ENCODE measurements at places on chromosomes 2 and 18.

DNA sequence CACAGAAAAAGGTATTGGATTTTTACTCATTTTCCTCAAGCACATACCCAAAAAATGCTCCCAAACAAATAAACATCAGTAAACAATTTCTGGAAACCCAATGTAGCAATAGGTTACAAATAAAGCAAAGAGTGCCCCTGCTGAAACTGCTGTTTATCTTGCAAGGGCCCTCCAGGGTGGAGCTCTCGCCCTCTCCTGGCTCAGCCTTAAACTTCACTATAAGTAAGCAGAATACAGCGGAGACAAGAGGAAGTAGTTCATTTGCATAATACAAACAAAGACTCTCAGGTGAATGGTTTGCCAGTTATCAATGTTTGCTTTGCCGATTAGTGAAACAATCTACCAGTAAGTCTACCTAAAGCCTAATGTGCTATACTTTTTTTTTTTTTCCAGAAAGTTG lies 437.6 kb downstream of the DLGAP1 start:
- no peak for DNase-seq

GRCh38 chr18:22191923-22192322 lies 22.5 kb downstream of the GATA6 start:
- no peak for DNase-seq

- DNase-seq, result no peak
Measured at GRCh38 chr2:10531874-10532637, 83.9 kb upstream of the ODC1 start.

- no peak for DNase-seq
Measured at GRCh38 chr2:236888794-236889780, 196.6 kb upstream of the COPS8 start.

- DNase-seq, result no peak
Measured at GRCh38 chr2:104787298-104788065, 66.4 kb upstream of the POU3F3 start.

- DNase-seq, result no peak
Measured at GRCh38 chr18:23353459-23353858, 99.6 kb upstream of the RIOK3 start.

GRCh38 chr18:58135701-58136331 lies 91.8 kb downstream of the NEDD4L start:
- peak; percentile 19 for DNase-seq

GRCh38 chr2:58032764-58033080 lies 13.9 kb upstream of the VRK2 start:
- no peak for DNase-seq

GRCh38 chr2:237592425-237592980 lies 2.0 kb upstream of the RAB17 start:
- DNase-seq, result no peak

DNA sequence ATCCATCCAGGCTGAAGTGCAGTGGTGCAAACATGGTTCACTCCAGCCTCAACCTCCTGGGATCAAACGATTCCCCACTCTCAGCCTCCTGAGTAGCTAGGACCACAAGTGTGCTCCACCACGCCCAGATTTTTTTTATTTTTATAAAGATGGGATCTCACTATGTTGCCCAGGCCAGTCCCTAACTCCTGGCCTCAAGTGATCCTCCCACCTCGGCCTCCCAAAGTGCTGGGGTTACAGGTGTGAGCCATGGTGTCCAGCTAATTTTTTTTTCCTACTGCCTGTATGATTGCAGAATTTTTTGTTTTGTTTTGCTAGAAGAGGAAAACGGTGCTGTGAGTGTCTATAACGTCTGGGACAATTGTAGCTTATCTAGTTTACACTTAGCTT lies 38.3 kb downstream of the ADI1 start:
- no peak for DNase-seq

GRCh38 chr18:49751427-49752094 lies 61.8 kb downstream of the ACAA2 start:
- DNase-seq, result peak; percentile 62

DNA sequence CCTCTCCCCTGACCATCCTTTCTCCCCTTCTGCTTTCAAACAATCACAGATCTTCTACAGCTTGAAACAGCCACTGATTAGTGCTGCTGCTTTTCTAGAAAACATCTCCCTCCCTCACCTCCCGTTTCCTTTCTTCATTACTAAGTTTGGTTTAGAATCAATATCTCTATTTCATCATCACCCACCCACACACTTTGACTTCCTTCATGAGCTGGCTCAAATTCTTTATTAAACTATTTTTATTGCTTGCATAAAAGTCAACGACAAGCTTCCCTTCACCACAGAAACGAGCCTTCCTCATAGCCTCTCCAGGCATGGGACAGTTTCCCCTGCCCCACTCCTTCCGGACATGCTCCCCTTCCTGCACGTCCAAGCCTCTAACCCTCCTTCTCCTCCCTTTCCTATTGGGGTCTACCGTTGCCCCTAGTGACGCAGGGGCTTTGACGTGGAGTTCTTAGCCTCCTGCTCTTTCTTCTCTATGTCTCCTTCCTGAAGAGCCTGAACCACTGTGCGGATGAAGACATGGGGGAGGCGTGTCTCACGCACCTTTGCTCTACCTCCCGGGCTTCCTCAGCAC lies 172.0 kb downstream of the AFF3 start:
- no peak for DNase-seq

DNA sequence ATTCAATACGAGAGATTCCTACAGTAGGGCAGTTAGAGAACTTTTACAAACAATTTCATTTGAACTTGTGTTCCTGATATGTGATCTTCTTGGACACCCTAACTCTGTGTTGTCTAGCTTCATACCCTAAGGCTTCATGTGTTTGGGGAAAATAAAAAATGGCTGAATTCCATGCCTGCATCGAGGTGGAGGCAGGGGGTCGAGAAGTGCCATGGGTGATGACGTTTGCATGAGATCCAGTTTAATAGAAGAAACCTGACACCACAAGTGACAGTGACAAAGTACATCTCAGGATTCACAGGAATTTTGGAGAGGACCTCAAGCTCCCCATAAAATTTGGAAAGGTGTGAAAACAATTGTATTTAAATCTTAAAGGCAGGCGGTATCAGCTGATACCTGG lies 169.2 kb upstream of the NABP1 start:
- no peak for DNase-seq

DNA sequence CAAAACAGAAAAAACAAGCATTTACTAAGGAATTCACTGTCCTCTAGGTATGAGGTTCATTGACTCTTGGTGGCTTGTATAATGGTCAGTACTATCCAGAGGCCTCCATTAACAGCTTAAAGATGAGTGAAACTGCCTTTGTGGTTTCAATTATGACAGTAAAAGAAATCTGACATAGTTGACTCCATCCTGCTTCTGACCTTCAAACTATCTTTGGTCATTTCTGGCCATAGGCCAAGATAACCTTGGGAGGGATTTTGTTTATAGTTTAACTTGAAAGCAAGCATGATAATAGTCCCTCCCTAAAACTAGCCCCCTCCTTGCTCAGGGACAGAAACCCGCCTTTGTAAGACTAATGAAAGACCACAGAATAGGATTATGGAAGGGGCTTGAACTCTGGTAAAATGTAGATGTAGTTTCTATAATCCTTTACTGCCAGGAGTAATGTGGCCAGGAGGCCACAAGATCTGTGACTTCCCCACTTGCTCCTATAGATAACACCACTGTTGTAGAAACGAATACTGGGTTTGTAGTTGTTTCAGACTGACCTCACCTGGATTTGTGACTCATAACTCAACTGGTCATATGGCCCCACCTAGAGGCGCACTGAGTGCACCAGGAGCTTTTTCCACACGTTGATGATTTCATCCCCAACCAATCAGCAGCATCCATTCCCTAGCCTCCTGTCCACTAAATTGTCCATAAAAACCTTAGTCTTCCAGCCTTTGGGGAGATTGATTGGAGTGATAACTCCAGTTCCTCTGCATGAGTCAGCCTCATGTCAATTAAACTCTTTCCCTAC lies 8.6 kb upstream of the PLEKHM3 start:
- DNase-seq, result no peak

DNA sequence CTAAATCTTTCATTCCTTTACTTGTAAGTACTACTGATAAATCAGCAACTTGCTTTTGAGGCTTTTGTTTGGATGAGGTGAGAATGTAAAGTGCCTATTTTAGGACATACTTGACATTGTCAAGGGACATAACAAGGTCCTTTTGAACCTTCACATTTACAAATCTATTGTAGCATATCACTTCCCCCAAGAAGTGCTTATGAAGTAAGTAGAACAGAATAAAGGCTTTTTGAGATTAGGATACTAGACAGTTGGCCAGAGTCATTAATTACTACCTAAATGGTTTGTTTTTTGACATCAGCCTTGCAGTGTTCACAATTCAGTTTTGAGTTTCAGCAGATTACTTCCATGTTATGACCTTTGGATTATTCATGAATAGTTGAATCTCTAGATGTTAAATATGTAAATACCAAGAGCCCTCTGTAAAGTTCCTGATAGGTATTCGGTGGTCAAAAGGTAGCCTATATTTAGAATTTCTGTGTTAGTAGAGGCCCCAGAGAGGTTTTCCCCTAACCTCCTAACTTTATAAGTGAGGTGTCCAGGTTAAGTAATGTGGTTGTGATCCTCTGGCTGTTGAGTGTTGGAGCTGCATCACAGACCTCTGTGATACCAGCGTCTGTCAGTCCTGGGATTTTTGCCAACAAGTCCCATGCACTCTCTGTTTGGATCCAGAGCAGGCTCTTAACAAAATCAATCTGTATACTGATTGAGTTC lies 67.2 kb downstream of the LCLAT1 start:
- DNase-seq, result no peak

DNA sequence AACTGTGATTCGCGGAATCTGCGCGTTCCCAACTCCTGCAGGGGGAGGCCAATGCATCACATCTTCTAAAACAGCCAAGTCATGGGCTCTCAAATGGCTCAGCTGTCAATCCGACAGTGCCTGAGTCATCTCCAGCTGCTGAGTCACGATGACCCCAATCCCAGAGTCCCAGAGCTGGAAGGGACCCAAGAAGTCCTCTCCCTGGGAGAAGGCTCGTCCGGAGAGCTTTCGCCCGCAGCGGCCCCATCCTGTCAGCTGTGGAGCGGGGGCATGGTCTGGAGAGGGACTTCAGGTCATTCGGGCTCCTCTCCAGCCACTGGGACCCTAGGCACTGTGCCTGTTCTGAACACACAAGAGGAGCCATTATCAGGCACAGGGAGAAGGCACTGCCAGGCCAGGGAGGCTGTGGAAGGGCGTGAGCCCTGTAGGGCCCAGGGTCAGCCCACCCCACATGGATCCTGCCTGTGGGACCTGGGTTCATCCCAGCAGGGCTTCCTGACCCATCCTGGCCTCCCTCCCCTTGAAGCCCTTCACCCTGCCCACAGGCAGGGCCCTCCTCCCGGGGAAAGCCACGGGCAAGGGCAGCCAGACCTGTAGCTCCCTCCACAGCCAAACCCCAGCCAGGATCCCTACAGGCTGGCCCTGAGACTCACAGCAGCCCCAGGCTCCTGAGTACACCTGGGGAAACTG lies 47.6 kb upstream of the GPC1 start:
- no peak for DNase-seq

DNA sequence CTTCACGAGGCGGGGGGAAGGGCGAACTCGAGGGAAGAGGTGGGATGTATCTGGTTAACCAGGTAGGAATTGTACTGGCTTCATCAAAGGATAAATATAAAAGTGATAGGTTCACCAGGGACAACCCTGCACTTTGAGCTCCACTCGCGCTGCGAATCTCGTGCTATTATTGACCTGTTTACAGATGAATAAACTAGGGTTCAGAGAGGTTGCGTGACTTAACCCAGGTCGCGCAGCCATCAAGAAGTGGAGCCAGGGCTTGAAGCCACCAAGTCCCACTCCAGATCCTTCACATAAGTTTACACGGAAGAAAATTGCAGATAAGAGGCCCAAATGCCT lies 1.4 kb upstream of the CYP1B1 start:
- DNase-seq, result no peak

DNA sequence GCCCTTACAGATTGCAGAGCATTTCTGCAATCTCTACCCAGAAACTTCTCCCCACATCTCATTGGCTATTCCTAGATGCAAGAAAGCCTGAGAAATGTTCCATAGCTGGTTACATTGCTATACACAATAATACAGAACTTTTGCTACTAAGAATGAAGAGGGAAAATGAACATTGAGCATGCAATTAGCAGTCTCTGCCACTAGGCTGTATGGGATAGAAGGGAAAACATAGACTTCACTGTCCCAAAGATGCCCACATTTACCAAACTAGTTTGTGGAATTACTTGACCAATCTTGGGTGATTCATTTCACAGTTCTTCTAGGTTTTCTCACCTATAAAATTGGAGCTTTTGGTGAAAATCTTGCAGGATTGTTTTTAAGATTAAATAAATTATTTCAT lies 265.7 kb upstream of the NT5C1B start:
- DNase-seq, result no peak

GRCh38 chr2:74725287-74725686 lies 71.2 kb downstream of the SEMA4F start:
- no peak for DNase-seq

DNA sequence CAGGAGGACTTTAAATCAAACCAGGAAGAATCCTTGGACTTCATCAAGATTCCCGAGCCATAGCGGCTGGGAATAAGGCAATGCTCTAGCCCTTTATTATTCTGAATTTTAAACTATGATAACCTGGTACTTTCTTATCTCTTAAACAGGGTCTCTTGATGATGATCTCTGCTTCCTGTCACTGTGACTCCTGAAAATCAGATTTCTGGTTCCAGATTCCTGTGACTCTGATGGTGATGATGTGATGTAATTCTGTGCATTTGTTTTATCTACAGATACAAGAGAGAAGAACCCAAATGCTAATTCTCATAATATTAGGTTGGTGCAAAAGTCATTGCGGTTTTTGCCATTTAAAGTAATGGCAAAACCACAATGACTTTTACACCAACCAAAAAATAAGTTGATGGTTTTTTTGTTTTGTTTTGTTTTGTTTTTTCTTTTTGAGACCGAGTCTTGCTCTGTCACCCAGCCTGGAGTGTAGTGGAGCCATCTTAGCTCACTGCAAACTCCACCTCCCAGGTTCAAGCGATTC lies 116.3 kb upstream of the CREB1 start:
- no peak for DNase-seq

DNA sequence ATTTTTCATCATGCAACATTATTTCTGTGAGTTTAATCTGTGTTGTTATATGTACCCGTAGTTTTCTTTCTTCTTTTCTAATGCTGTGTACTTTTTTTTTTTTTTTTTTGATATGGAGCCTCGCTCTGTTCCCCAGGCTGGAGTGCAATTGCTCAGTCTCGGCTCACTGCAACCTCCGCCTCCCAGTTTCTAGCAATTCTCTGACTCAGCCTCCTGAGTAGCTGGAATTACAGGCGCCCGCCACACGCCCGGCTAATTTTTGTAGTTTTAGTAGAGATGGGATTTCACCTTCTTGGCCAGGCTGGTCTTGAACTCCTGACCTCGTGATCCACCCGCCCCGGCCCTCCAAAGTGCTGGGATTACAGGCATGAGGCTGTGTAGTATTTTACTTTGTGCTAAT lies 155.4 kb downstream of the GALR1 start:
- DNase-seq, result no peak

- DNase-seq, result no peak
Measured at GRCh38 chr18:56019908-56020307, 431.9 kb upstream of the TCF4 start.

DNA sequence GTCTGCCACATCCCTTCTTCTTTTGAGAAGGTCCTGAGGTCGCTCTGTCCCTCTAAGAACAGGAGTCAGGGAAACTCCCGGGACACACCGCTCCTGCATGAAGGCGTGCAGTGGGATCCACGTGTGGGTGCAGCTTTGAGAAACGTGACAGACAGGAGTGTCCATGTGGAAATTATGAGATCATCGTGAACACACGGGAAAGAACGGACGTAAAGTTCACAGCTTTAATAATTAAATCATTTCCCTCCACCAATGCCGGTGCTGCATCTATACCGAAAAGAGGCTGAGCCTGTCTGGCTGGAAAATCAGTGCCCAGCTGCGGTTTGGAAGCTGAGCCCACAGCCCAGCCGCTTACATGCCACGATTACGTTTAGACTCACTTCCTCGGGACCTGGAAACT lies 372.4 kb upstream of the SALL3 start:
- no peak for DNase-seq
